ENCODE measurements at places on chromosomes 11 and 22.

- no peak for DNase-seq
Observed at GRCh38 chr11:8354622-8355415, 91.1 kb upstream of the LMO1 start.

GRCh38 chr11:60844045-60844869 is 2.3 kb downstream of the CCDC86 start:
- DNase-seq, result no peak

GRCh38 chr22:38276166-38276565 is 3.4 kb upstream of the TMEM184B start:
- no peak for DNase-seq

DNA sequence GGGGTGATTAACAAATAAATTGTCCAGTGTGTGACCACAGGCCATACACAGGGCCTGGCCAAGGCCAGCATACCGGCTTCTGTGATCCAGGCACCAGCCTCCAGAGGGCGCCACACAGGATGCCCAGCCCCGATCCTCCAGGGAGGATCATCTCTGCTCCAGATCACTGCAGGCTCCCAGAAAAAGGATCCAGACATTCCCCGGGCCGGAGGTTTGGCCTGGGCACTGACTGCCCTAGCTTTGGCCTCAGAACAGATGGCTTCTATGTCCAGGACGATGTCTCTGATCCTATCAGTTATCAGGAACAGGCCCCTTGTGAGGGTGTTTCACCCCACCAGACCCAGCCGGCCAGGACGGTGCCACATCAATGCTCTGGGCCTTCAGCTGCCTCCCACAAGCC is 74.5 kb upstream of the LMO1 start:
- DNase-seq, result no peak

DNA sequence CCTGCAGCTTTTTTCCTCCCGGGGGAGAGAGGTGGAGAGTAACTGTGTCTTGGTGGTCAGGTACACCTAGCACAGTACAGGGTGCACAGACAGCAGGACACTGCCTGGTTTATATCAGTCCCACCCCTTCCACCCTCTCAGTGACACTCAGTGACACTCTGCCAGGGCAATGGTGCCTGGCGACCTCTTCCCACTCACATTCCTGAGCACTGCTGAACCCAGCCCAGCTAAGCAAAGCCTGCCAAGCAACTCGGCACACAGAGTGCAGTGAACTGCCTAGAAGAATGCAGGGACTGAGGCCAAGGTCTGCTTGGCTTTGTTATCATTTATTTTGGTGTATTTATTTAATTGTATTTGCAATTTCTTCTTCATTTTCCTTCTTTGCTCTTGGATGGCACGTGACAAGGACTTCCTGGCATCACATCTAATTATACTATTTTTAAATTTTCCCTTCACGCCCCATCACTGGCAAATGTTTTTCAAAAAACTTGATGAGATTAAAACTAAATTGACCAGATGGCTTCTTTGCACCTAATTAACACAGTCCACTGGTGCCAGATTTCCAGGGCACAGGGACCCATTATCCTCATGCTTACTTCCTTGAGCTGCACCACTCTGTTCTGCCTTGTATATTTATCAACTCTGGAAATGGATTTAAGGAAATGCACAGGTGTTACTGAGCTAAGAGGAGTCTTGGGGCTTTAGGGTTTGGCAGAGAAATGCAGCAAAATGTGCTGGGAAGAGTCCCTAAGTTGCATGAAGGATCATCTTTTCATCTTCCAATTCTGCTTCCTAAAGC is 205.6 kb downstream of the ADAMTS15 start:
- no peak for DNase-seq

DNA sequence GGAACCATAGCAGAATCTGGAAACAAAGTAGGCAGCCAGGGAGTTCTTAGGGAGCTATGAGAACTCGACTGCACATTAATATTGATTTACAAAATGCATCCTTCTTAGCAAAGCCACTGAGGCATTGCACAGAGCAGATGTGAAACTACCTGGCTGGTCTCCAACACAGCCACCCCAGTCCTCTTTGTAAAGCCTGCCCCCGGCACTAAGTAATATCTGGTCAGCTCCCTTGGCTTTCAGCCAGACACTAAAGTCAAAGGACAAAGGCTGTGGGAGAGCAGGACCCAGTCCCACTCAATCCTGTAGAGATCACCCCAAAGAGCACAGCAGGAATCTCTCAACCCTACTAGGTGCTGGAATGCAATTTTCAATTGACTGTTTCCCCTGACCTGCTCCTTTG is 12.8 kb downstream of the XRRA1 start:
- no peak for DNase-seq

DNA sequence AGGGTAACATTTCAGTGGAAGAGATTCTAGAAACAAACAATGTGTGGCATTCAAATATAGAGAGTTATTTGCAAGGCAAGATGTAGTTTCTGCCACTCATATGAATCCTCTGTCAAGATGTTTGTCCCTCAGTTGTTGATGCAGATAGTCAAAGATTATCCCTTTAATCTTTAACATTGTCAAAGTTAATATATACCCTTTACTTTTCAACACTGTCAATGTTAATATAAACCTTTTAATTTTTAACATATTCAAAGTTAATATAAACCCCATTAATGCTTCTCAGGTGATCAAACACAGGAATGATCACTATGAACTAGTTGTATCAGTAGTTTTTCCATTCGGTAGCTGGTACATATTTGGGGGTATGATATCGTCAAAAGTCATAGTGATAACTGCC is 51.9 kb upstream of the PICALM start:
- DNase-seq, result no peak

GRCh38 chr11:9626496-9627394 is 37.1 kb upstream of the SWAP70 start:
- no peak for DNase-seq

- DNase-seq, result no peak
Observed at GRCh38 chr11:122706291-122707088, 51.0 kb downstream of the UBASH3B start.

GRCh38 chr11:98531576-98531975 is 489.2 kb upstream of the CNTN5 start:
- DNase-seq, result no peak

DNA sequence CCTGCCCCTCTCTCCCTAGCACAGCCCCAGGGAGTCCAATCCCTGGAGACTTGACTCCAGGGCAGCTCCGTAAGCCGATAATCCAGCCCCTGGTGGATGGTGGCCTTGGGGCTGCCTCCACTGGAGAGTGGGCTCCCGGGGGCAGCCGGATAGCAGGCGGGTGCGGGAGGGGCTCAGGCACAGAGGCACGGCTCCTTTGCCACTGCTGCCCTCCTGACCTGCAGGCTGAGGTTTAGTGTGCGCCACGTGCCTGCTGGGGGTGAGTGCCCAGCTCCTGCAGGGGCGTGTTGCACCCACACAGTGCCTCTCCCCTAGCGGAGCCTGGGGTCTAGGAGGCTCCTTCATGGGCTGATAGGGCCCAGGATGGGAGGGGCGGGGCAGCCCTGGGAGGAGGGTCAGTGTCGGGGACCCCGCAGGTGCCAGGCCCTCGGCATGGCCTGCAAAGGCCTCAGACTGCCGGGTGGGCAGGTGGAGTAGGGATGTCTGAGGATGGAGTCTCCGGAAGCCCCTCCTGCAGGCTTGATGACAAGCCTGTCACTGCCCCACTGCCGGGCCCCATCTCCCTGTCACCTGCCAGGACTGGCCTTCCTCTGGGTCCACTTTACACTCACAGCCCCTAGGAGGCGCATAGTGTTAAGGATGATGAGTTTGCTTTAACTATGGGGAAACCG is 5.6 kb downstream of the DUSP8 start:
- DNase-seq, result no peak

GRCh38 chr11:76839311-76839710 is 21.4 kb upstream of the ACER3 start:
- DNase-seq, result no peak

DNA sequence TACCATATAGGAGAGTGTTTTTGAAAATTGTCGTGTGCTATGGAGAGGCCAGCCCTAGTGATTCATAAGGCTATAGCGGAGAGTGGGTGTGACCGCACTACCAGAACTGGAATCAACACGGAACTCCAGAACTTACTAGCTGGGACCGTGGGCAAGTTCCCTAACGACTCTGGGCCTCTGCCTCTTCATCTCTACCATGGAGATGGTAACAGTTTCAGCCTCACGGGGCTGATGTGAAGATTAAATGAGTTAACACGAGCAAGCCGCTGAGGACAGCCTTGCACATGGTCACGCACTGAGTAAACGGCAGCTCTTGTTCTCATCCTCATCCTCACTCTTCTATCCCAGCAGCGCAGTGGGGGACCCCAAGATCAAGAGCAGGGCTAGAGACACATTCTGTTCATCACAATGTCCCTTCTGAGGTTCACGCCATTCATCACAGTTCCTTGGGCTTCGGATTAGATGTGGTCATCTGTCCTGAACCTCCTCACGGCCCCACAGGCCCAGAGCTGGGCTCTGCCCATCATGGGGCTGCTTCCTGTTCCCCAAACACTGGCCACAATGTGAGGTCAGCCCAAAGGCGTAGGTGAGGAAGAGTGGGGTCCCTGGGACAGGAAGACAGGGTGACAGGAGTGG is 47.2 kb upstream of the CD5 start:
- DNase-seq, result no peak

DNA sequence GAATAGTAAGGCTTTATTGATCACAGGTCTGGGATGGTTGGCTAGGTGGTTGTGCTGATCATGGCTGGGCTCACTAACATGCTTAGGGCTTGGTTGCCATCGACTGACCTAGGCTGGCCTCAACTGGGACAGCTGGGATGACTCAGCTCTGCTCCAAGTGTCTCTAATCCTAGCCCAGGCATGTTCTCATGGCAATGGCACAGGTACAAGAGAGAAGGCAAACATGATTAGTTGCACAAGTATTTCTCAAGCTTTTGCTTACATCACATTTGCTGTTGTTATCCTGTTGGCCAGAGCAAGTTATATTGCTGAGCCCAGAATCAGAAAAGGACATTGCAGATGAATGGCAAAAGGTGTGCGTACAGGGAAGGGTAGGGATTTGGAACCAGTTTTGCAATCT is 68.5 kb upstream of the SLC35C1 start:
- DNase-seq, result no peak

DNA sequence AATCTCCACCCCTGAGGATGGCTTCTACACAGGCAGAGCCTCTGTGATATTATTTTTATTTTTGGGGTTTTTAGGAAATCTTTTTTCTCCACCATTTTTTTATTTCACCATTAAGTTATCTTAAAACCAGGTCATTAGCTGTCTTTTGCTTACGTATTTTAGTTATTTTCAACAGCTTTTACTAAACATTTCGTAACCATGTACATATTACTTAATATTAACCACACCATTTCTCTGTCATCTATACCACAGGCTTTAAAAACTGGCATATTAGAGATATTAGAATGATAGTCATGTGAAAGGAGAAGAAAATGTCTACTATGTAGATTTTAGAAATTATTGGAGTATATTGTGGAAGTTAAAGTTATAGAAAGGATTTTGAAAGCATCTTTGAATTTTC is 37.4 kb downstream of the YAP1 start:
- DNase-seq, result no peak

All from amygdala (tissue), 56 donors.